Urinary bladder (tissue), 4 donors: ENCODE measurements at places on chromosomes 6 and 20. TPM values are rescaled to one million over a fixed set of nuclear protein-coding genes. Genes with fewer than 3 reads are reported as not detected.

KIAA1755 gene
- 6.8 TPM for total RNA-seq

MDFI gene
- 32.6 TPM for total RNA-seq

TMEM244 gene
- total RNA-seq: not detected

COL19A1 gene
- total RNA-seq: 29.4 TPM

LIN28B gene
- 0.37 TPM for total RNA-seq

RSPO4 gene
- not detected for total RNA-seq

AGER gene
- 1.5 TPM for total RNA-seq

NKX2-2 gene
- total RNA-seq: not detected

C6orf58 gene
- not detected for total RNA-seq

BAG2 gene
- total RNA-seq: 82.3 TPM

HCRTR2 gene
- 0.16 TPM for total RNA-seq

MRPS18B gene
- total RNA-seq: 64.7 TPM

SPATA25 gene
- total RNA-seq: 1.7 TPM

LINC00237 gene
- not detected for total RNA-seq

CLIC1 gene
- 200 TPM for total RNA-seq

ERVFRD-1 gene
- not detected for total RNA-seq

TGM3 gene
- not detected for total RNA-seq

SEL1L2 gene
- 1.9 TPM for total RNA-seq
